CD4-positive, alpha-beta memory T cell (primary cell): ENCODE measurements at places on chromosomes 16 and 17. TPM values are rescaled to one million over a fixed set of nuclear protein-coding genes. Genes with fewer than 3 reads are reported as not detected.
A peak's percentile ranks its signal among the peaks of the same experiment; 100 is the strongest.

GRCh38 chr16:2147981-2148671, at the start of gene RAB26:
TSS of gene RAB26 (plus strand) at chr16:2148625. CDS start at chr16:2148784, 159 bp downstream.
- H3K4me3 ChIP-seq: peak within 1 kb of the TSS; percentile 35
- H3K4me1 ChIP-seq: peaks cover 48% of the 10 kb centered on the region
- no peak within 1 kb of the TSS for H3K27ac ChIP-seq
- DNase-seq: peak; percentile 60
- peaks cover 4% of the 10 kb centered on the region for H3K36me3 ChIP-seq

DNA sequence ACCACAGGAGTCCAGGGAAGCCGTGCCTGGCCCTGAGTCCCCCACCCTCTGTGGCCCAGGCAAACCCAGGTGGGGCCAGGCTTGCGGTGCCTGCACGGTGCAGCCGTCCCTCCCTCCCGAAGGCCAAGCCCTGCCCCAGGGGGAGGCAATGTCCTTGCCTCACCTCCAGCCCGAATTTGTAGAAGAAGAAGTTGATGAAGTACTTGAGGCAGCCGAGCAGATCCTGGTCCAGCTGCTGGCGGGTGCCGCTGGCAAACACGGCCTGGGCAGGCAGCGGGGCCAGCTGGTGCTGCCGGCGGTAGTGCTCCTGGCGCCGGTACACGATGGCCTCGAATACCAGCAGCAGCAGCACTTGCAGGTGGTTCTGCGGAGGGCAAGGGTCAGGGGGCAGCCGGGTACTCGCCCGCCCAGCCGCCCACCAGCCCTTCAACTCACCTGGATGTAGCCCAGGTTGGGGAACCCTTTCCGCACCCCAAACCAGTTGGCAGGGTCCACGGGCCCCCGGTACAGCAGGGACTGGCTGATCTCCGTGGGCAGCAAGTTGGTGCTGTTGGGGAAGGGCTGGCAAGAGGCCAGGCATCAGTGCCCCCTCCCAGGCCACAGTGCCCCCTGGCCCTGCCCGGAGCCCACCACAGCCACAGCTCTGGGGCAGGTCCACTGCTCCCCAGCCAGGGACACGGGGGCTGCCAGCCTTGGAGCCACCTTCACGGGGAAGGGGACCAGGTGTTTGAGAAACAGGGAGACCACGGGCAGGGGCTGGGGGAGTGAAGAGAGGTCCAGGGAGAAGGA, 26.1 kb downstream of the CTU2 start:
- H3K4me1 ChIP-seq: peaks cover under 1% of the 10 kb centered on the region
- peaks cover 45% of the 10 kb centered on the region for H3K36me3 ChIP-seq

- peaks cover 7% of the 10 kb centered on the region for H3K36me3 ChIP-seq
- peaks cover 80% of the 10 kb centered on the region for H3K4me1 ChIP-seq
- H3K4me3 ChIP-seq: no peak overlapping the region
- H3K27me3 ChIP-seq: no peaks in the 10 kb centered on the region
- H3K27ac ChIP-seq: no peak overlapping the region
These were observed 4.2 kb downstream of the CDR2 start for GRCh38 chr16:22370038-22370820.

DNA sequence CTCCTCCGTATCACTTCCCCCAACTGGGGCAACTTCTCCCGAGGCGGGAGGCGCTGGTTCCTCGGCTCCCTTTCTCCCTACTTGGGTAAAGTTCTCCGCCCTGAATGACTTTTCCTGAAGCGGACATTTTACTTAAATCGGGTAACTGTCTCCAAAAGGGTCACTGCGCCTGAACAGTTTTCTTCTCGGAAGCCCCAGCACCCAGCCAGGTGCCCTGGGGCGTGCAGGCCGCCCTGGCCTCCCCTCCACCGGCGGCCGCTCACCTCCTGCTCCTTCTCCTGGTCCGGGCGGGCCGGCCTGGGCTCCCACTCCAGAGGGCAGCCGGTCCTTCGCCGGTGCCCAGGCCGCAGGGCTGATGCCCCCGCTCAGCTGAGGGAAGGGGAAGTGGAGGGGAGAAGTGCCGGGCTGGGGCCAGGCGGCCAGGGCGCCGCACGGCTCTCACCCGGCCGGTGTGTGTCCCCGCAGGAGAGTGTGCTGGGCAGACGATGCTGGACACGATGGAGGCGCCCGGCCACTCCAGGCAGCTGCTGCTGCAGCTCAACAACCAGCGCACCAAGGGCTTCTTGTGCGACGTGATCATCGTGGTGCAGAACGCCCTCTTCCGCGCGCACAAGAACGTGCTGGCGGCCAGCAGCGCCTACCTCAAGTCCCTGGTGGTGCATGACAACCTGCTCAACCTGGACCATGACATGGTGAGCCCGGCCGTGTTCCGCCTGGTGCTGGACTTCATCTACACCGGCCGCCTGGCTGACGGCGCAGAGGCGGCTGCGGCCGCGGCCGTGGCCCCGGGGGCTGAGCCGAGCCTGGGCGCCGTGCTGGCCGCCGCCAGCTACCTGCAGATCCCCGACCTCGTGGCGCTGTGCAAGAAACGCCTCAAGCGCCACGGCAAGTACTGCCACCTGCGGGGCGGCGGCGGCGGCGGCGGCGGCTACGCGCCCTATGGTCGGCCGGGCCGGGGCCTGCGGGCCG, 1.6 kb downstream of the HIC1 start:
- H3K36me3 ChIP-seq: no peaks in the 10 kb centered on the region
- no peak overlapping the region for H3K27ac ChIP-seq
- no peaks in the 10 kb centered on the region for H3K27me3 ChIP-seq
- DNase-seq: peak; percentile 69

DNA sequence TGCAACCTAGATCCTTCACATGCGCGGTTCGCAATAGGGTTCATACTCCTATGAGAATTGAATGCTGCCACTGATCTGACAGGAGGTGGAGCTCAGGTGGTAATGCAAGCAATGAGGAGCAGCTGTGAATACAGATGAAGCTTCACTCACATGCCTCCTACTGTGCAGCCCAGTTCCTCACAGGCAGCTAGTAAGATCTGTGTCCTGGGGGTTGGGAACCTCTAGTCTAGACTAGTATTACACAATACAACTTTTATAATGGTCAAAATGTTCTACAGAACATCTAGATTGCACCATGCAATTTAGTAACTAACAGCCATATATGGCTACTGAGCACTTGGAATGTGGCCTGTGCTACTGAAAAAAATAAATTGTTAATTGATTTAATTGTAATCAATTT, 26.7 kb downstream of the ABCA5 start:
- no peaks in the 10 kb centered on the region for H3K36me3 ChIP-seq
- DNase-seq: no peak
- no peaks in the 10 kb centered on the region for H3K4me1 ChIP-seq
- no peak overlapping the region for H3K4me3 ChIP-seq
- no peak overlapping the region for H3K27ac ChIP-seq

GRCh38 chr16:138049-138417, 440 bp downstream of the NPRL3 start:
- H3K27me3 ChIP-seq: no peaks in the 10 kb centered on the region
- H3K36me3 ChIP-seq: no peaks in the 10 kb centered on the region
- H3K4me3 ChIP-seq: peak overlapping the region; percentile 47
- H3K4me1 ChIP-seq: peaks cover 14% of the 10 kb centered on the region

GRCh38 chr17:2062571-2063183, 7.8 kb downstream of the HIC1 start:
- H3K27ac ChIP-seq: no peak overlapping the region
- H3K36me3 ChIP-seq: peaks cover 27% of the 10 kb centered on the region
- peaks cover 9% of the 10 kb centered on the region for H3K4me1 ChIP-seq
- no peak overlapping the region for H3K4me3 ChIP-seq

Gene TCAP
- 0.14 TPM for polyA plus RNA-seq

Gene CCDC57
- 41.6 TPM for polyA plus RNA-seq

Gene LPCAT2
- polyA plus RNA-seq: not detected

DNA sequence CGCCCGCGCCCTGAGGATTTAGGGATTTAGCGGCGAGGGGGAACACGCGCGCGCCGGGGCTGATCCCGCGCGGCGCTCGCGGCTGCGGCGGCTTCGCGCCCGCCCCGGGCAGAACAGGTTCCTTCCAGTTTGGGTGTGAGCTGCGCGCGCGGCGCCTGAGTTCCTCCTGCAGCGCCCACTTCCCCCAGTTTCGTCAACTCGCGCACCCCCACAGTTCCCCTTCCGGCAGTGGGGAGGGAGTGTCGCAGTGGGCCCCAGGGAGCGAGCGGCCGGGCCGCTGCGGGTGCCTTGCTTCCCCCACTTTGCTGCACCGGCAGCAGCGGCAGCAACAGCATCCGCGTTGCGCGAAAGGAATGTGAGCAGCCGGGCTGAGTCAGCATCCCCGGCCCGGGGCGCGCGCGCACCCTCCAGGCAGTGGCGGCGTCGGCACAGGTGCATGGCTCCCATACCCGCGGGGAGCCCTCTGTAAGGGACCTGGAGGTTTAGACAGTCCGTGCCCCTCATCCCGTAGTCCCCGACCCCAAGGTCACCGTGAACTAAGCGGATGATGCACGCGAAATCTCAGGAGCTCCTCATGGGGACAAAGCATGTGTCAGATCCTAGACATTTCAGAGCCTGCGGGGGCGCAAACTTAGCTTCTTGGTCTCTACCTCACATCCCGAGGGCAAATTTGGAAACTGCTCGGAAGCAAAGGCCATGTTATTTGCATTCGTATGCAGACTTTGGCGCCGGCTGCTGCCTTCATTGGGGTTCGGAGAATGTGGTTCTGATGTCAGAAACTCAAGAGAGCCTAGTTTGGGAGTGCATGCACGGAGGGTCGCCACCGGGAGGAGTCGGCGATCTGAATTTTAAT, 767 bp downstream of the ARSG start:
- H3K4me1 ChIP-seq: peaks cover 78% of the 10 kb centered on the region
- H3K27me3 ChIP-seq: no peaks in the 10 kb centered on the region
- peak; percentile 98 for DNase-seq
- H3K36me3 ChIP-seq: no peaks in the 10 kb centered on the region
- peak overlapping the region; percentile 90 for H3K27ac ChIP-seq

DNA sequence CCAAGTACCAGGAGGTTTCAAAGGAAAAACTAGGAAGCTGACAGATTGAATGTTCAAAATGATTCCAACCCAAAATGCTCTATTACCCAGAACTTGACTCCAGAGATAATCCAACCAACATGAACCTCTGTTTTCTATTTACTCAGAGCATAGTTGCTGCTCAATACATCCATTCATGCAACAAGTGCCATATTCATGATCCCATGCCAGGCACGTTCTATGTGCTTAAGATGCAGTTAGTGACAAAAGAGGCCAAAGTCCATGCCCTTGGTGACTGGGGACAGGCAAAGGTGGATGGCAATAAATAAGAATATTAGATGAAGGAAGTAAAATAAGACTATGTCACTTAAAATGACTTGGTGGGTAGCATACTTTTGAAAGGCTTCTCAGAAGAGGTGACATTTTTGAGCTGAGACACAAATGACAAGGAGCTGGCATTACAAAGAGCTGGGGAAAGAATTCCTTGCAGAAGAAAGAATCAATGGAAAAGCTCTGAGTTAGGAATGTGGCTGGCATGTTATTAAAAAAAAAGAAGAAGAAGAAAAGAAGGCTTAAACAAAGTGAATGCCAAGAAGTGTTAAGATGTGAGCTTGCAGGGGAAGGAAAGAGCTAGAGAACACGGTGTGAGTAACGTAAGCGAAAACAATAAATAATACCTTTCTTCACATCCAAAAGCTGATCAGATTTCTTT, 34.5 kb downstream of the TOX3 start:
- H3K4me3 ChIP-seq: no peak overlapping the region
- no peak overlapping the region for H3K27ac ChIP-seq
- no peaks in the 10 kb centered on the region for H3K4me1 ChIP-seq
- H3K36me3 ChIP-seq: no peaks in the 10 kb centered on the region
- no peak for DNase-seq

DNA sequence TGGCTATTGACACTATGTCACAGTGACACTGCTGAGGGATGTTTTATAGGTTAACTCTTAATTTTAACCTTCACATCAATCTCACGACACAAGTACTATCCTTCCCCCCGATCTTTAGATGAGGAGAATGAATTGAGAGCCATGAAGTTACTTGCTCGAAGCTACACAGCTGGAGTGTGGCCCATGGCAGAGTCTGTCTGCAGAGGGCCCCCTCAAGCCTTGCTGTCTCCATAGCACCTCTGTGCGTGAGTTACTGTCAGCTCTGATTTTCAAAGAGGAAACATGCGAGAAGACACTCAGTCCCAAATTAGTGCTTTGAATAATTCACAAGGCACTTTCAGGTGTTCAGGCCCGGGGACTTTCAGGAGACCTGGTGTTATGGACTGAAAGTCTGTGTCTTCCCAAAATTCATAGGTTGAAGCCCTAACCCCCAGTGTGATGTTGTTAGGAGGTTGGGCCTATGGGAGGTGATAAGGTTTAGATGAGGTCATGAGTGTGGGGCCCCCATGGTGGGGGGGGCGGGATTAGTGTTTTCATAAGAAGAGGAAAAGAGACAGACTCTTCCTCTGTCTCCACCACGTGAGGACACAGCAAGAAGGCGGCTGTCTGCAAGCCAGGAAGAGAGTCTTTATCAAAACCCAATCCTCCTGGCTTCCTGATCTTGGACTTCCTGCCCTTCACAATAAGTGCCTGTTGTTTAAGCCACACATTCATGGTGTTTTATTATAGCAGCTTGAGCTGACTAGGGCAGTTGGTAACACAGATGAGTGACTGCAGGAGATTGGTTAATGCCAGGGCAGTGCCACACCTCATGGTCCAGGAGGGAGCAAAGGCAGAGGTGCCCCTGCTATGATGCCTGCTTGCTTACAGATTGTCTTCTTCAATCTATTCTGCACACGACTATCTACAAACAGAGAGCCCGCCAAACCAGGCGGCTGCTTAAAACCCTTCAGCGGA, 281.8 kb downstream of the HAPSTR1 start:
- H3K4me1 ChIP-seq: no peaks in the 10 kb centered on the region
- no peak for DNase-seq
- H3K36me3 ChIP-seq: no peaks in the 10 kb centered on the region
- H3K27ac ChIP-seq: no peak overlapping the region

DNA sequence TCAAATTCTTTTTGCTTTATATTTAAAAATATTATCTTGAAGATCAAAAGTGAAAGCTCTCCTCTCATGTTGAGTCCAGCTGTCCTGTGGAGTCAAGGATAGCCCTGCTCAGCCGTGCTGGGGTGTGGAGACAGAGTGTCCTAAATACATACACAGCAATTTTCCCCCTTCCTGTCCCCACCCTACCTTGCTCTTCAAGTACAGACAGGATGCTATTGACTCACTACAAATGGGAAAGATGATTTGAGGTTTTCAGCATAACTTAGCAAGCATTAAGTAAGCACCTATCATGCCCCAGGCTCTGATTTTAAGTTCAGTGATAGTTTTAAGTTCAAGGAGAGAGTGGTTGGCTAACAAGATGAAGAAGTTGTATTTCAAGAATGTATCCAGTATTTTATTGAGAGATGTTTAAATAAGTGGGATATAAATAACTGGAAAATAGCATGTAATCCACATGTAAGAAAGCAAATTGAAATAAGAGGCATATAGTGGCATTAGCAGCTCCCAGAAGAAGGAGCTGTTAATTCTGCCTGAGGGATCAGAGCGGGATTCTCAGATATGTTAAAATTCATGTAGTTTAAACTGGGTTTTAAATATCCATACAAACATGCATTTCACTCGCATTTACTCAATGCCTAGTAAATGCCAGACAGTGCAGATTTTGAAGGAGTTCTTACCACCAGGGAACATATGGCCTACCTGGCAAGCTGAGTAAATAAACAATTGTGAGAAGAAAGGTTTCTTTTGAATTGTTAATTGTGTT, 183.5 kb upstream of the ANKFN1 start:
- DNase-seq: no peak
- no peaks in the 10 kb centered on the region for H3K4me1 ChIP-seq
- H3K36me3 ChIP-seq: no peaks in the 10 kb centered on the region
- H3K27me3 ChIP-seq: no peaks in the 10 kb centered on the region

GRCh38 chr17:72421128-72422092, 300.6 kb downstream of the SOX9 start:
- H3K27ac ChIP-seq: no peak overlapping the region
- DNase-seq: no peak
- no peaks in the 10 kb centered on the region for H3K36me3 ChIP-seq
